ENCODE measurements at places on chromosomes 2 and 18.

- DNase-seq: no peak
These were observed 99.4 kb upstream of the GALNT5 start for GRCh38 chr2:157158111-157158510.

DNA sequence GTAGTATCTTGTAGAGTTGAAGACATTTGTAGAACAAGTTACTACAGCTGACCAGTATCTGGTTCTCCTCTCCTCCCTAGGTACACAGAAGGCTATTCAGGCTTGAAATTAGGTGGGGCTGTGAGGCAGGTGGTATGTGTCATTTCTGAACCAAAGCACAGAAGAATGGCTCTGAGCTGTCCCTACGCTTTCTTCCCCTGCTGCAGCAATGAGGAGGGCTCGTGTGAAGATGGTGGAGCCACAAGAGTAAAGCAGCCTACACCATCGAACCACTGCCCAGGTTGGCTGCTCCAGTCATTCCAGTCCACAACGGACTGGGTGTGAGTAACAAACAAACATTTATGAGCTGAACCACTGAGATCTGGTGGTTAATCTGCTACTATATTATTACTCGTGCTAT is 148.9 kb downstream of the DTNB start:
- no peak for DNase-seq

DNA sequence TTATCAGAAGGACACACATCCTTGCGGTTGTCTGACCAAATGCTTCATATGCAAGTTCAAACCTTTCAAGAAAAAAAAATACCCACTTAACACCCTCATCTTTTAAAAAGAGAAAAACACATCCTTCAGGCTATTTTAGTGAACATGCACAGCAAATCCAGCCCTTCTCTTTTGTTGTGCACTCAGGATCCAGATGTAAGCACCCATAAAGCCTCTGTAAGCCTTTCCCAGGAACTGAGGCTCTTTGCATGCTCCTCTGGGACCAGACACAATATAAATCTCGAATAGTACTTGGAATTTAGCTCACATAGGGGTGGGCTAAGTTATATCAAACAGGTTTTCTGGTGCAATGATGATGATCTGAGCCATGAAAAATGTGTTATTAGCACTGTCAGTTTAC is 308.8 kb upstream of the FAM98A start:
- no peak for DNase-seq

DNA sequence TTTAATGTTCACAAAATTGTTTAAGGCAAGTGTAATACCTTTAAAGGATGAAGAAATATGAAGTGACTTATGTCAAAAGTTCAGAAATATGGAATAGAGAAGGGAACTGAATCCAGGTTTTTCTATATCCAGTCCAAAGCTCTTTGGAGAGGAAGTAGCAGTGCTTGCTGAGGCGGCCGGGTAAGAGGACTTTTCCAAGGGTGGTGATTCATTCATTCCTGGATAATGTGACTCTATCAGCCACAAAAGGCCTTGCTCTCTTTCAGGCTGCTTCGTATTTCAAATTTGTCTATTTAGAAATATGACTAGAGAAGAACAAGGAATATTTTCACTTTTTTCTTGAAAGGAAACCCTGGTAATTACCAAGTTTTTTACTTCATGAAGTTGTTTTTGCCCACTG is 830.1 kb upstream of the ZEB2 start:
- DNase-seq: no peak

DNA sequence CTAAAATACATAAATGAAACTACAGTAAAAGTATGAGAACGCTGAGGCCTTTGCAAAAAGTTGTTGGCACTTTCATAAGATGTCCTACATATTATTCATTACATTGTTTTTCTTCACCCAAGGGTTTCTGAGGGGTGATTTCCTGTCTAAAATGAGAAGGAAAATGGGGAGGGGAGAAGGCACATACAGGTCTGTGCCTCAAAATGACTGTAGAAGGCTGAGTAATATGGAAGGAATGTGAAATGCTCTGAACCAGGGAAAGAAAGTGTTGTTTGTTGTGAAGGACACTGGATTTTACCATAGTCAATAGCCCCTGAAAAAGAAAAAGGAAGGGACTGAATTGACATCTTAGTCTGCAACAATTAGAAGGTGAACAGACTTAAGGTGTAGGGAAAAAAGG is 99.5 kb upstream of the RNF152 start:
- no peak for DNase-seq

DNA sequence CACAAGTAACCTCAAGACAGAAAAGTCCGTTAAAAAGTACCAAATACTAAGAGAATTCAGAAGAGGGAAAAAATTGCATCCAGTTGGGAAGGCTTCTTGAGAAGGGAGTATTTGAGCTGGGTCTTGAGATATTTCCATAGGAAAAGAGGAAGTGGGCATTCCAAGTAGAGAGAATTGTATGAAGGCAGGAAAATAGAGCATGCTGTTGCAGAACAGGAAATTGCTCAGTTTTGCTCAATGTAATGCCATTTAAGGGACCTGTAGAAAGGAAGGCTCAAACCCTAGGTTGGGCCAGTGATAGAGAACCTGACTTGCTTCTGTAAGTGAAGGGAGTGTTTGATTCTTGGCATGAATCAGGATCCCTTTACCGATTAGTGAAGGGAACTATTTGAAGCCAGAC is 1.0 kb upstream of the ZC3H8 start:
- DNase-seq: peak; percentile 69

DNA sequence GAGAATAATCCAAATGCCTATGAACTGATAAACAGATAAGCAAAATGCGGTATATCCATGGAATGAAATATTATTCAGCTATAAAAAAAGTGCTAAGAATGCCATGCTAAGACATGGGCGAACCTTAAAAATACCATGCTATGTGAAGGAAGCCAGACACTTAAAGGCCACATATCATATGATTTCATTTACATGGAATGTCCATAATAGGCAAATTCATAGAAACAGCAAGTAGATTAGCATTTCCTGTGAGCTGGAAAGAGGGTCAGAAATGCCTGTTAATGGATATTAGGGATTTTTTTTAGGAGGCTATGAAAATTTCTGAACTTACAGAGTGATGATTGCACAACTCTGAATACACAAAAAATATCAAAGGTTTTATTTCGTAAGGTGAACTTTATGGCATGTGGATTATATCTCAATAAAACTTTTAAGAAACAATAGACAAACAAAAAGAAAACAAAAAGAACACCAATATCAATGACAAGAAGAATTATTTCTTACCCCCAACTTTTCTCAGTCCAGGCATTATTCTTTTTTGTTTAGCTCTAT is 1207.7 kb downstream of the SUCLG1 start:
- DNase-seq: no peak

DNA sequence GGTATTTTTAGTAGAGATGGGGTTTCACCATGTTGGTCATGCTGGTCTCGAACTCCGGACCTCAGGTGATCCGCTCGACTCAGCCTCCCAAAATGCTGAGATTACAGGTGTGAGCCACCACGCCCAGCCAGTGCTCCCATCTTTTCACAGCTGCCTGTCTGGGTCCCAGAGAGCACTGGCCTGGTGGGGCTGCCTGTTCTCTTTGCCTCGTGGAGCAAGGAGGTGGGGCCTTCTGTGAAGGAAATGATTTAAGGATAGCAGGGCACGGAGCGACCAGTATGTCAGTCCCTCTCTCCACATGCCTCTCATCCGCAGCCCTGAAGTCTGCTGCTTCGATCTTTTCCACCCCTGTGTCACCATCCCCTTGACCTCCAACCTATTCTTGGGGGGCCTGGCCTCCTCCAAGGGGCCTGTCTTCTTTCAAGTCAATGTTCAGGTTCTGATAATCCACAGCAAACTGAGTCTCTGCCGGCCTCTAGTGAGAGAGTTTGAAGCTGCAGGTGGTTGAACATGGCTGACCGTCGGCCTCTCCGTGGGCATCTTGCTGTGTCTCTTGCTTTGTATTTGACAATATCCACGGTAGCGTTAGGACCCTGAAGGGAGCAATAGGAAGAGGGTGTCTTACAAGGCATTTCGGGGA is 28.2 kb upstream of the GIGYF2 start:
- no peak for DNase-seq

GRCh38 chr2:60299179-60299578 is 254.3 kb downstream of the BCL11A start:
- DNase-seq: no peak

DNA sequence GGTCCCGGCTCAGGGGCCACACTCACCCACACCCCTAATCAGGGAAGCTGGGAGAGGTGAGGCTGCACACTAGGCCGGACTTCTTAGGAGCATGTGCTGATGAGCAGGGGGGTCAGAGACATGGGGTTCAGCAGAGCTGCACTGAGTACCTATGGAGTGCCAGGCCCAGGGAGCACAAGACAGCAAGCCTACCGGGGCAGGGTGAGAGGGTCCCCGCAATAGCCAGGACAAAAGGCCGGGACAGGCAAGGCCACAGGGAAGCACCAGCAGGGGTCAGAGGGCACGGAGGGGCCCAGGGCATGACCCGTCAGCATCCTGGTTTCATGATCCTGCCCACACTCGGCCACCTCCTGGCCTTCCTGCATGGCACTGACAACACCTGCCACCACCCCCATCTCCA is 73.5 kb downstream of the TNS1 start:
- no peak for DNase-seq

GRCh38 chr2:181764095-181764963 is 84.0 kb upstream of the NEUROD1 start:
- DNase-seq: no peak

DNA sequence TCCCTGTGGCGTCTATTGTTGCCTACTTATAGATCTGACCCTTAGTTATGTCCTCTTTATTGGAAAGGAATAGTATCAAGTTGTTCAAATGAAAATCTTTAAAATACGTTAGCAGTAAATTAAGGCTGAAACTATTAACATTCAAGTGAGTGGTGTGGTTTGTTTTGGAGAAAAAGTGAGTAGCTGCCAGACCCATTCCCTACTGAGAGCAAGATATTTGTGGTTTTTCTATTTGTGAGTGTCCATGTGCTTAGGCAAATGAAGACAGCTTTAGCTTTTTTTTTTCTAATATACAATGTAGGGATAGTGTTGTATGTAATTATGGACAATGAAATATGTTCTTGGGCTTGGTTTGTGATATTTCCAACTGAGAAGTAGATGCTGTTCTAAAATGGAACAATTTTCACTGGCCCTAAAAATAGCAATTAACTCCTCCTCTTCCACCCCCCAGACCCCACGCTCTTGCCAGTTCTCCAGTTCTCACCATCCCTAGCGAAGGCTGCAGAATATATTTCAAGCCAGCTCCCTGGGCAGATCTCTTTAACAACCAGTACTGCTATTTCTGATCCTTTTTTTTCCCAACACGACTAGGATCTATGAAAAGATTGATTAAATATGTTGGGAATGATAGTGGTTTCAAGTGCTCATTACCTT is 83.1 kb downstream of the CCDC85A start:
- no peak for DNase-seq

GRCh38 chr2:106840818-106841217 is 45.1 kb downstream of the ST6GAL2 start:
- DNase-seq: no peak

DNA sequence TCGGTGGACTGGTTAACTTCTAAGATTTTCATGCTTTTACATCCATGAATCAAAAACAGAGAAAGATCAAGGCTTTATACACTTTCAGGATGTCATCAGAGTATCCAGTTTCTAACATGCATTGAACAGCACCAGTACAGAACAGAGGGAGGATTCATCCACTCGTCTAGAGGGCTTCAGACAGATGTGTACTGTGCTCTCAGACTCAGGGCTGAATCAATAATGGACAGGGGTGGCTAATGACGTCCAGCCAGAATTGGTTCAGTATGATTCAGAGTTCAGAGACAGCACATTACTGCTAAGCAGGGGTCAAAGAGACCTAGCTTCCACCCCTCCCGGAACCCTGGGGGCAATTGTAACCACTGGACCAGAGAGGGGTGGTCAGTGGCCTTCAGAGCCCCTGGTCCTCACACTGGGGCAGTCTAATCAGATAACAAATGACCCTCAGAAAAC is 37.3 kb downstream of the RNU4ATAC start:
- no peak for DNase-seq

- DNase-seq: no peak
These were observed 81.6 kb downstream of the TWIST2 start for GRCh38 chr2:238929242-238930081.

DNA sequence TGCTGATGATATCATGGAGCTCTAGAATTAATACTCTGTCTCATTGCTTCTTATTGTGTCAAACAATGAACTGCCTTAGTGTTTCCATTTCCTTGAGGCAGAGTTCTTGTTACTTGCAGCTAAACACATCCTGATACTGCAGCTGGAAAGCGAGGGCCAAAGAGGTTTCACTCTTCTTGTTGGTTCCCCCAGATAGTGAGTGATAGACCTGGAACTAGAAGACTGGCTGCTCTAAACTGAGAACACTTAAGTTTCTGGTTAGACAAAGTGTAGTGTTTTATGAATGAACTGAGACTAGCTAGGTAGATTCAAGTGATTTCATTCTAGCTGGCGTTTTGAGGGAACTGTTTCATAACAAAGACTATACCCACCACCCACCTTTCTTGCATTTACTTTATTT is 321.7 kb downstream of the TXNL1 start:
- no peak for DNase-seq

GRCh38 chr2:126558029-126558428 is 97.9 kb upstream of the GYPC start:
- no peak for DNase-seq

DNA sequence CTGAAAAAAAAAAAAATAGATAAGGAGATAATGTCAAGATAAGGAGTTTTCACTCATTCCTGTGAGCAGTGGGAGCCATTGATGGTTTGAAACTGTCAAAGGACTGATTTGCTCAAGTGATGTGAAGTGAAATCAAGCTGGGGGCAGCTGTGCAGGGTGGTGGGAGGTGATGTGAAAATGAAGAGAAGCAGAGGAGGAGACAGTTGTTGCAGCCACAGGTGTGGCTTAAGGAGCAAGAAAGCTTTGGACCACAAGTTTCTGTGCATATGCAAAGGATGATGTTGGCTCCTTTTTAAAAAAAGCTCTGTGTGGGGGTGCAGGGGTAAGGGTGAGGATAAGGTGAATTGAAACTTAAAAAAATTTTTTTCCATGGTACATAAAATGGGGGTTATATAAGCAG is 8.3 kb downstream of the EFR3B start:
- no peak for DNase-seq
